Vagina (tissue), 2 donors: ENCODE measurements at places on chromosomes 12 and 14. TPM values are rescaled to one million over a fixed set of nuclear protein-coding genes. Genes with fewer than 3 reads are reported as not detected.

DNA sequence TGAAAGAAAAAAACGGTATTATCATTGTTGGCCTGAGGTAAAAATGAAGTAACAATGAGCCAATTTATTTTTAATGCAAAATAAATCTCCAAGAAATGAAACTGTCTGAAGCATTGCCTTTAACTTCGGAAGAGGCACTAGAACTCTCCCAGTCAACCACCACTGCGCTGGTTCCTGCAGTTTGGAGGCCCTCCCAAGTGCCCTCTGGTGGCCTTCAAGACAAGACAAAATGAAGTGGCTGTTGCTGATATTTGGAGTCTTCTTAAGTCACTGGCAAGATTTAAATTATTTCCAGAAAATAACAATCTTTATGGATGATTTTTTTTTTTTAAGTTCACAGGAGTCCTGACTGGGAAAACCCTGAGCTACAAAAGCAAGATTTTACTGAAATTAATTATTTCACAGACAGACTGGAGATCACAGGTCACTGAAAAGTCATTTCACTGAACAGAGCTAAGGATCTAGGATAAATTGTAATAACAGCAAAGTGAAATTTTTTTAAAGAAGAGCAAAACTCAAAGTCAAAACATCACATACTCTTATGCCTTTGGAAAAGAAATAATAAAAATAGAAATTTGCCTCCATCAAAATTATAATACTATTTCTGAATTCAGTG is 58.2 kb downstream of the DICER1 start:
- no peak for DNase-seq

- no peak for DNase-seq
These were observed 953 bp upstream of the SNRPF start for GRCh38 chr12:95857799-95858198.

DNA sequence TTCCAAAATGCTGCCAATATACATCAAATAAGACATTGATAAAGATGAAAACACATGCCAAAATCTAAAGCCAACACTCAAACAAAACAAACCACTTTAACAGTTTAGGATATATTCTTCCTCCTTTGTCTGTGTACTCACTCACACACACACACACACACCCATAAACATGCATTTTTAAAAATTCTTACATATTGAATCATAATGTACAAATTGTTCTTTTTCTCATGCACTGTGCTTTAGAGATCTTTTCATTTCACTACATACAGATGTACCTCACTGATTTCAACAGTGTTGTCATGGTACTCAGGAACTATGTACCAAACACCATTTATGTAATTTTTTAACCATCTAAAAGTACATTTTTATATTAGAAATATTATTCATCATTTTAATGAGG is 9.5 kb upstream of the RERG start:
- no peak for DNase-seq

- DNase-seq = no peak
These were observed 116.6 kb downstream of the ETV6 start for GRCh38 chr12:11765817-11766794.

DNA sequence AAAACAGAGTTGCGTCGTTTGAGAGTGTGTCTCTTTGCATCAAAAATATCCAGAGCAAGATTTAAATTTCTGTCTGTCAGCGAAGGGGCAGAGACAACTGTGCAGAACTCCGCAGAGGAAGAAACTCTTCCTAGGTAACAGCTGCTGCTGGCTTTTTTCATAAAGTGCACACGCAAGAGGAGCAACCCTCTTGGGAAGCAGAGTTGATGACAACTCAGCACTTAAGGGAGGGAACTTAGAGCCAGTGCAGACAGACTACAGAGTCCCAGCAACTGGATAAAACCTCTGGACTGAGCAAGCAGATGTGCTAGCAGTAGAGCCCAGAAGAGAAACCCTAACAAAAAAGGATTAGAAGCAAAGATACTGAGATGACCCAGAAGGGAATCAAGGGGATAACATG is 337.1 kb downstream of the PCNX1 start:
- no peak for DNase-seq

DNA sequence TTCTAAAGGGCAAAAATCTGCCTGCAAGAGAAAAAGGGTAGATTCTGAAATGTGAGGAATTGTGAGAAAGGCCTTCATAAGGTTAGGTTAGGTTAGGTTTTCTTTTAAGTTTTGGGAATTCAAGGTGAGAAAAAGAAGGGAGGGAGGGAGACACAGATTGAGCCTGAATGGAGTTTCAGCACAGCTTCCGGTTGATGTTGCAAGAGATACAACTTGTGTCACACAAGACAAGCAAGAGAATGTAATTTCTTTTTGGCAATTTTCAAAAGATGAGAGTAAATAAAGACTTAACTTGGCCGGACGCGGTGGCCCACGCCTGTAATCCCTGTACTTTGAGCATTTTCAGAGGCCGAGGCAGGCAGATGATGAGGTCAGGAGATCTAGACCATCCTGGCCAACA is 63.8 kb downstream of the CPSF2 start:
- DNase-seq = no peak

GRCh38 chr12:71662849-71663560 is 643 bp downstream of the ZFC3H1 start:
- no peak for DNase-seq

GRCh38 chr12:67826148-67826547 is 163.1 kb upstream of the IFNG-AS1 start:
- DNase-seq = no peak

- DNase-seq = no peak
These were observed 430.2 kb upstream of the SEL1L start for GRCh38 chr14:81963846-81964245.

DNA sequence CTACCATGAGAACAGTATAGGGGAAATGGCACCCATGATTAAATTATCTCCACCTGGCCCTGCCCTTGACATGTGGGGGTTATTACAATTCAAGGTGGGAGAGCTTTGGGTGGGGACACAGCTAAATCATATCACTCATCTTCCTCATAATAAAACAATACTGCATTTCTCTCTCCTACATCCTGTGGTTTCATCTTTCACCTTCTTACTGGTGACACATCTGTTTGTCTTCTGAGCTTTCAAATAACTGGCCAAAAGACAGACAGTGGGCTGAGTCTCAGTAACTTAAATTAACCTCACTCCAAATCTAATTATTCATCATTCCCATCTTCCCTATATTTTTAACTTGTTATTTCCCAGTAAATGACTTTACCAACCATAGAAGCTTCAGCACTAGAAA is 729.7 kb upstream of the USP15 start:
- no peak for DNase-seq

GRCh38 chr12:8544295-8544694 is 3.6 kb upstream of the CLEC4E start:
- DNase-seq = no peak

DNA sequence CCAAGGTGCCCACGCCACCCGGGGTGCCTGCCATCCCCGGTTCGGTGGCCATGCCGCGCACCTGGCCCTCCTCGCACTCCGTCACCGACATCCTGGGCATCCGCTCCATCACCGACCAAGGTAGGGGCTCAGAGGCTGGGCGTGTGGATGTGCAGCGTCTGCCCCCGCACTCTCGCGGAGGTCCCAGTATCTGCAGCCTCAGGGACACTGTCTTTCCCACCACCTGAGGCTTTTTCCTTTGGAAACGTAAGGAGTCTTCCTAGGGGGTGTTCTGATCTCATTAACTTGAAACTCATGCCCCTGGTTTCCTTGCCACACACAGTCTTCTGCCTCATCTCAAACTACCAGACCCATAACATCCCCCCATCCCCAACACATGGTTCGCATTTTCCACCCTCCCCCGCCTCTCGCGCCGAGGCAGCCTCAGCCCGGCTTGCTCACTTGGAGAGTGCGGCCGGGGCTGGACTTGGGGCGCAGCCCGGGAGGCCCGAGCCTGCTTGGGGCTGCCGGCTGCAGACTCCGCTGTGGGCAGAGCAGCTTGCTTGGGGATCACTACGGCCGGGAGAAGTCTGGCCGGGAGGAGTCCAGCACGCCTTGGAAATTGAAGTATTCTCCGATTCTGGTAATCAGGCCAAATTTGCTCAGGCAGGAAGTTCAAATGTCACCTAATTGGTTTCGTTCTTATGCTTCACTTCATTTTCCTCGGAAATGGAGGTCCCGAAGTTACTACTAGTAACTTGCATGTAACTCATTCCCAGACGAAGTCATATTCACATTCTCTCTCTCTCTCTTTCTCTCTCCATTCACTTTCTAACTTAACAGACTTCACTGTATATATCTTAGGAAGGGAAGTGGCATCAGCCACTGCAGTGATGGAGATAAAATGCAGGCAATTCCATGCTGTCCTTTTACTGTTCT is 2.0 kb downstream of the PAX9 start:
- DNase-seq = no peak

GRCh38 chr14:104881369-104881979 is 16.4 kb downstream of the CEP170B start:
- no peak for DNase-seq

- DNase-seq = no peak
These were observed 1419.4 kb downstream of the FSCB start for GRCh38 chr14:43087666-43088065.

- no peak for DNase-seq
These were observed 422.9 kb downstream of the SNAPC1 start for GRCh38 chr14:62185078-62185477.

DNA sequence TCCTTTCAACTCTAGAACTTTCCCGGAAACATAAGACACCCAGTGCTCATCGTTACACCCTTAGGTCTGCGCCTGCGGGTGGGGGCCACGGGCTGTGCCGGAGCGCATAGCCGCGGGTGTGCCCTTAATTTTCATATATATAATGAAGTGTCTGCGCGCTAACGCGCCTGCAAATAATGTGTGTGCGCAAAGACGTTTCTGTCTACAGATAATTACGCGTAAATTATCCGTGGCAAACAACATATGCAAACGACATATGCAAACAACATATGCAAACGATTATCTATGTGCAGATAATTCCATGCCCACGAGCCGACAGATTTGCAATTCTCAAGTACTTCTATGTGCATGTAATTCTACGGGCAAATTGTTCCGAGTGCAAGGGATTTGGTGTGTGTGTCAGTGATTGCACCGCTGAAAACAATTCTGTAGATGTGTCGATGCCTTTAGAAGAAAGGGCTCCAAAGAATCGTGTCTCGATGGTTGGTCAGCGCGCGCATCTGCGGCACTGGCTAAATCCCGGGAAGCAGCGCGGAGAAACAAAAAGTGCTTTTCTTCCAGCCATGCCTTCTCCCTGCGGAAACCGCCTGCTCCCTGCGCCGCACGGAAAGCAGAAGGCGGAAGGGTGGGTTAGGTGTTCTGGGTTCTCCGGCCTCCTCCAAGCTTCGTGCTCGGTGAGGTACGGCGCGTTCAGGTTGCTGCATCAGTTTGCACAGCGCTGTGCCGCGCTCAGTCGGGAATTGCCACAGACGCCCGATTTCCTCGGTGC is 34.5 kb upstream of the TBX5 start:
- DNase-seq = no peak

DNA sequence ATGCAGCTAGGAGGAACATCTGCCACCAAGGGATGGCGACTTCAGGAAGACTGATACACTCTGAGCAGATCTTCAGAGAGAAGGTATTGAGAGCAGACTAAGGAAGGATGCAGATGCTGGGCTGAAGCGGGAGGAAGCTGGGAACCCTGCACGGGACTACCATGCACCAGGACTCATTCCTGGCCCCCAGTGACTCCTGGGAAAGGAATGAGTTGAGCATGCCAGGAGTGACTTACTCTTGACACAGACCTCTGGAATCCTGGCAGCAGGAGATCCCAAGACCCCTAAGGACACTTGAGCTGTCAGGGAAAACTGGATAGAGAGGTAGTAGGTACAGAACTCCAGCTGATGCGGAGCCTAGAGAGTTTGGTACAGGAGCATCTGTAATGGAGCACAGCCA is 336.1 kb downstream of the RPS29 start:
- no peak for DNase-seq

- no peak for DNase-seq
These were observed 35.9 kb upstream of the CEP83 start for GRCh38 chr12:94495445-94496115.

DNA sequence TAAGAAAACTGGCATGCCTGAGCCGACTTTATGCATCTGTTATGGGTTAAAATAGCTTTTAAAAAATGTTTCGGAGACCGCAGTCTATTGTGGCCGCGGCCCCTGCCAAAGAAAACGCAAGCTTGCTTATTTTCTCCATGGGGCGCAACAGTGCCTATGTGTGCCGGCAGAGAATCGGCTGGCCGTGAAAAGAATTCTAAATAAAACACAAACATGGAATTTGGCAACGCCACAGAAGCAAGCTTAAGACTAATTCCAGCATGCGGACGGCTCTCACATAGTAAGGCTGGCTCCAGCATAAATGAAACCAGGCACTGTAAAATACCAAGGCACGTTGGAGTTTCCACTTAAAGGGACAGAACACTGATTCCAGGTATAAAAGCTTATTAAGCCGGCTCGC is 56.7 kb downstream of the BCL11B start:
- DNase-seq = no peak

DNA sequence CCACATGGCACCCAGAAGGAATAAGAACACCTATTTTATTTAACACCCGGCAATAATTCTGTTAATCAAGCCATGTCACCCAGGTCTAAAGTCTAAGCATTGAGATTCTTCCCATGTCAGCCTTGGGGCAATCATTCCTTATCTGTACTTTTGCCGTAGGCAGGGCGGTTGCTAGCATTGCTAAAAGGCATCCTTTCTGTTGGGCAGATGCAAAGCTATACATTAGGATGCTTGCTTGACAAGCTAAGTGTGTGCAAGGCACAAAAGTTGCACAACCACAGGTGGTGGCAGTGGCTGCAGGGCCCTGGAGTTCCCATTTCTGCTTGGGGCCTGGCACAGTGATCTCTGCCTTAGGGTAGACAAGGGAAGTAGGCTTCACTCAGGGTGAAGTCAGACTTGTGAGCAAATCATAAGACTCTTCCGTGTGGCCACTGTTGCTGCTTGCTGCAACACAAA is 12.5 kb upstream of the GALNT6 start:
- no peak for DNase-seq

DNA sequence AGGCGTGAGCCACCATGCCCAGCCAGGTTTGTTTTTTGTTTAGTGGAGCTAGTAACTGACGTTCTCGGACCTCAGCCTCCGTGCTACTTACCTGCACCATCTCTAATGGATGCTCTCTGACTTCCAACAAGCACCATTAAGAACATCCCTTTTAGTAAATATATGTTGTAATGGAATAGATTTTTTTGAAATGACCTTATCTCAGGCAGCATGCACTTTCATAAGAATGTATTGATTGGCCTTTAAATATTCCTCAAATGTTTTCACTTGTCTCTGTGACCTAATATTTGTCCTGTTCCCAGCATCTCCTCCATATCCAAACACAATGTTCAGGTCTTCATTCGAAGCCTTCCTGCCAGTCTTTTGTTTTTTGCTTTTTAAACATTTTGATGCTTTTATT is 51.7 kb downstream of the PLXNC1 start:
- DNase-seq = no peak

- DNase-seq = no peak
These were observed 92.2 kb downstream of the PIWIL1 start for GRCh38 chr12:130429656-130430505.

- DNase-seq = no peak
These were observed 7.8 kb upstream of the NEK9 start for GRCh38 chr14:75134644-75135043.

GRCh38 chr12:57514720-57515407 is 5.5 kb downstream of the DDIT3 start:
- no peak for DNase-seq

INSM2 gene
- total RNA-seq = 0.98 TPM

SERPINA4 gene
- total RNA-seq = not detected

P2RX2 gene
- not detected for total RNA-seq

FLRT2 gene
- total RNA-seq = 22.8 TPM

GCN1 gene
- 62.6 TPM for total RNA-seq

KLRK1 gene
- total RNA-seq = 12.8 TPM

TMEM233 gene
- total RNA-seq = 0.49 TPM

GYS2 gene
- total RNA-seq = 0.98 TPM

KRT2 gene
- total RNA-seq = 2.0 TPM

KLHDC1 gene
- total RNA-seq = 4.7 TPM

PRIMA1 gene
- total RNA-seq = 6.1 TPM

GLS2 gene
- total RNA-seq = 5.2 TPM
